ENCODE measurements at places on chromosomes 2 and 18.

- DNase-seq = peak; percentile 6
These were observed 32.6 kb downstream of the MRPL33 start for GRCh38 chr2:27804146-27804545.

DNA sequence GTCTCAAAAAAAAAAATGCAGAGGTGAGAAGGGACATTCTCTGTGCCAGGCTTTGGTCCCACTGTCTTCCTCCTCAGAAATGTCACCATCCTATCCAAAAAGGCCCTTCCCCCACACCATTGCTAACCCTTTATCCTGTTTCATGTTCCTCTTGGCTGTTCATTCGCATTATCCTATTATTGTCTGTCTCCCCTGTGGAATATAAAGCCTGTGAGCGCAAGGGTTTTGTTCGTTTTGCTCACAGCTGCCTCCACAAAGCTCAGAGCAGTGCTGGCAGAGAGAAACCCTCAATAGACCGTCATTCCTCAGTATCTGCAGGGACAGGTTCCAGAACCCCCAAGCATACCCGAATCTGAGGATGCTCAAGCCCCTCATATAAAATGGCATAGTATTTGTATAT is 91.8 kb downstream of the LOXHD1 start:
- no peak for DNase-seq

GRCh38 chr18:59343926-59344325 is 15.1 kb downstream of the LMAN1 start:
- no peak for DNase-seq

- peak; percentile 49 for DNase-seq
These were observed 12.8 kb downstream of the TFPI start for GRCh38 chr2:187541086-187542085.

- no peak for DNase-seq
These were observed 139.8 kb downstream of the RPIA start for GRCh38 chr2:88831071-88831791.

DNA sequence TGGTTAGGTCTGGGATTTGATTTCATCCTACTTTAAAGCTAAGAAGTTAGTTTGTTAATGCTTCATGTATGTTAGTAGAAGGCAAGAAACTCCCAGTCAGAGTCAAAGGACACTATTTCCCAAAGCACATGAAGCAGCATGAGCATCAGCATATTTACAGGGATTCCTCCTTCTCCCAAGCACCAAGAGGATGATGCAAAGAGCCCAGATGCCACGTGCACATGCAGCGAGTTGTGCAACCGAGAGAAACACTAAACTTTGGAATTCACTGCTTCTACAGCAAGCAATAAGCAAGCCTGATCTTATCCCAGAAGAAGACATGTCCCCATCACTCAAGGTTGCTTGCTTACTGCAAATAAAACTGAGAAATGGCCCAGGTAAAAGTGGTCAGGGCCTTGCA is 32.5 kb downstream of the CPO start:
- DNase-seq = peak; percentile 47

DNA sequence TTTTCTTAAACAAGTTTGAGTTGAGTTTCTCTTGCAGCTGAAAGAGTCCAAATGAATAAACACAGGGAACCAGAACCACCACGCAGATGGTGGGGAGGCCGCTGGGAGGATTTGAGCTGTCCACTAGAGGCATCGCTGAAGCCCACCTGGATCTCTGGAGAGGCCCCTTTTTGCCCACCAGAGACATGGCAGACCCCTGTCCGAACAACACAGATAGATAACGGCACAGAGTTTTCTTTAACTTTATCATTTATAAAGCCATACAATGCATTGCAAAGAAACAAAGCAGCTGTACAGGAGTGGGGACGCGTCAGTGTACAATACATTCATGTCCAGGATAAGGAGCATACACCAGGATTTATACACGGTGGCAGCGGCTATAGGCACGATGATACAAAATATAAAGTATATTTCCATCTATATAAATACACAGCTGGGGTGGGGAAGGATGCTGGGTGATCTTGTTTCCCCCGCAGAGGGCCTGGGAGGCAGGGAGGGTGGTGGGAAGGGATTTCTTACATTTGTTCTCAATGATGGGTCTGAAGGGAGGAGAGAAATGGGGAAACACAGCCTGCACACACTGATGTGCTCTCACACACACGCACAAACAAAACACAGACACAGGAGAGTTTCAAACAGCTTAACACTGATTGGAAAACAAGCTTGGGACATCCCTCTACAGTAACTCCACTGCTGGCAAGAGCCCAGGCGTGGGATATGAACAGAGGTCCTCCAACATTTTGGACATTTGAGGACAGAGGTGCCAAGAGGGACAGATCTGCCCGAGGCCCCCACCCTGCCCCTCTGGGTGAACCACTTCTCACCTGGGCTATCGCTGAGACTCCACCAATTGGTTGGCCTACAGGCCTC is 203.0 kb downstream of the TNS1 start:
- no peak for DNase-seq

DNA sequence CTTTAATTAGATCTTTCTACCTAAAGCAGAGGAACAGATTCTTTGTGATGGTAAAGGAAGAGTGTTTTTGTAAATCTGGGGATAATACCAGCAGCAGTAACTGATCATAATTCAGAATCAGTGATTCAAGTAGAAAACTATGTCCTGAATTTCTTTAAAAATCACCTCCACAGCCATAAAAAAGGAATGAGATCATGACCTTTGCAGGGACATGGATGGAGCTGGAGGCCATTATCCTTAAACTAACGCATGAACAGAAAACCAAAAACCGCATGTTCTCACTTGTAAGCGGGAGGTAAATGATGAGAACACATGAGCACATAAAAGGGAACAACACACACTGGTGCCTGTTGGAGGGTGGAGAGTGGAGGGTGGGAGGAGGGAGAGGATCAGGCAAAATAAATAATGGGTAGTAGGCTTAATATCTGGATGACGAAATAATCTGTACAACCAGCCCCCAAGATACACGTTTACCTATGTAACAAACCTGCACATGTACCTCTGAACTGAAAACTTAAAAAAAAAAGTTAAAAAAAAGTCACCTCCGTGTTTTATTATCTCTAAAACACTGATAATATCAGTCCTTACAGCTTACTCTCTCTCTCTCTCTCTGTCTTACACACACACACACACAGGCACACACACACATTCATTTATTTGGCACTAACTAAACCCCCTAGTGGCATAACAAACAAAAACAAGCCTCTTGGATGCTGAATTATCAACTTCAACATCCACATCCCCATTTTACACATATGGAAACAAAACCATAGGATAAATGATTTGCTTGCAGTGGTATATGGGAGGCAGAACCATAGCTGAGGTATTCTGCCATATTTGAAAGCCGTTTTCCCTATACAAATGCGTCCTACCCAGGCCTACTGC is 1.4 kb downstream of the TM4SF20 start:
- no peak for DNase-seq

DNA sequence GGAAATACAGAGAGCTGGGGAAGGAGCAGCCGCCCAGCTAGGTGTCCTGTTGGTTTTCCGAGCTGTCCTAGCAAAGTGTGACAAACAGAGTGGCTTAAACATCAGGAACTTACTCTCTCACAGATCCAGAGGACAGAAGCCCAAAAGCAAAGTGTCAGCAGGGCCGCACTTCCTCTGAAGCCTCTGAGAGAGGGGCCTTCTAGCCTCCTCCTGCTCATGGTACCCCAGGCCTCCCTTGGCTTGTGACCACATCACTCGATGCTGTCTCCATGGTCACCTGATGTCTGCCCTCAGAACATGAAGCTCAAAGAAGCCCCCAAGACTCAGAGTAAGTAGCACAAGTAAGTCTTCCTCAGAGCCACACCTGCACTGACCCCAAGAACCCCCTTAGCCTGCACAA is 650.5 kb upstream of the ID2 start:
- DNase-seq = no peak

- no peak for DNase-seq
These were observed 32.8 kb downstream of the TRIP12 start for GRCh38 chr2:229889023-229889422.

- no peak for DNase-seq
These were observed 47.3 kb upstream of the ODC1 start for GRCh38 chr2:10495311-10495987.

- no peak for DNase-seq
These were observed 156.8 kb downstream of the CELF4 start for GRCh38 chr18:37408676-37409265.

DNA sequence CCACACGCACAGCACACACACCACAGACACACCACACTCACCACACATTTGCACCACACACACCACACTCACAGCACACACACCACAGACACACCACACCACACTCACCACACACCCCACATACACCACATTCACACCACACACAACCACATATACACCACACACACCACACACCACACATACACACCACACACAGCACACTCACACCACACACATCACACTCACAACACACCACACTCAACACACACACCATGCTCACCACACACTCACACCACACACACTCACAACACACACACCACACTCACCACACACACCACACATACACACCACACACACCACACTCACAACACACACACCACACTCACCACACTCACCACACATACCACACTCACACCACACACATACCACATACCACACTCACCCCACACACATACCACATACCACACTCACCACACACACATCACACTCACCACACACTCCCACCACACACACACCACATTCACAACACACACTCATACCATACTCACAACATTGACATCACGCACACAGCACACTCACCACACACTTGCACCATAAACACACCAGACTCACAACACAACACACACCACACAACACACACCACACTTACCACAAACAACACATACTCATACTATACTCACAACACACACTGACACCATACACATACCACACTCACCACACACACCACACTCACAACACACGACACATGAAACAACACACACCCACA is 60.0 kb downstream of the SDC1 start:
- DNase-seq = no peak

- DNase-seq = no peak
These were observed 558.0 kb downstream of the STK39 start for GRCh38 chr2:167689444-167689843.

DNA sequence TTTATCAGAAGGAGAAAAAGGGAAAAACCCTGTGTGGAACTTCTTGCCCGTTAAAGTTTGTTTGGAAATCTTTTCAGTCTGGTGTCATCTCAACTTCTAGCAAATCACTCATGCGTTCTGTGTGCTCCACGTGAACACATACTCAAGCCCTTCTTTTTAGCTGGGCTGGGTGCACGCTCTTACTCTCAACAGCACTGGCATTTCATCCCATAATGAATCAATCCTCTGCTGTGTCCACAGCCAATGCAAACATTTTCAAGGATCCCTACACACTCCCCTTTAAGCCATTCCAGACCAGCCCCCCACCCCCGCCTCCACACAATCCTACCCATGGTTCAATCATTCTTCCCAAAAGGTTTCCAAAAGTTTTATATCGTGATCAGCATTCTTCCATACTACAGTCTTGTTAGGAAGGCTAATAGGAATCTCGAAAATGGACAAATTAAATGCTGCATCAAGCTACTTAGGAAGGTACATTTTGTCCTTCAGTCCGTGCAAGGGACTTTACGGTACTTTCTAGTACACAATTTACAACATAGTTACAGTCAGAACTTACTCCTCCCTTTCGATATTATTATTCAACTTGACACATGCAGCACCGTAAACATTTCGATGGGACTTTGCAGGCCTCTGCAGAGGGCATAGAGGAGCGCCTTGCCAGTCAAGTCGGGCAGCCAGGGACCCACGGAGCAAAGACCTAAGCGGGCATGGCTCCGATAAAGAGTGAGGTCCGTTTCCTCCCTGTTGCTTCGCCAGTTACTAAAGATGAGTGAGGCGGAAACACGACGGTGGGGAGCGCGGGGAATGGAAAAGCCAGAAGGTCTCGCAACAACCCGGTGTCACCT is 1.4 kb downstream of the PTGR3 start:
- no peak for DNase-seq

- no peak for DNase-seq
These were observed 6.8 kb downstream of the AGPS start for GRCh38 chr2:177399376-177399775.

DNA sequence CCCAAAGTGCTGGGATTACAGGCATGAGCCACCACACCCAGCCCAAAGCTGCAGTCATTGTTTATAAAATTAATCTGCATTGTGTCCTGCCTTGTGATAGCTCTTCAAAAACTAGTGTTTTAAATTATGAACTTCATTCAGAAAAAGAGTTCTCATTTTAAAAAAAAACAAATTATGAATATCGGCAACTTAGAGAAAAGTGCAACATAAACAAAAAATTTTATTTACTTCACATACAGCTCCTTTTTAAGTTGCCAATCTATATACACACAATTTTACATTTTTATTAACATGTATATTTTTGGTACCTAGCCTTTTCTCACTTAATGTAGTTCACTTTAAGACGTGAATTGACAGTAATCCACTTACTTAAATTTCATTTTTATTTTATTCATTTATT is 46.9 kb downstream of the GEMIN6 start:
- DNase-seq = no peak

- no peak for DNase-seq
These were observed 81.8 kb downstream of the MBD5 start for GRCh38 chr2:148102641-148103040.

DNA sequence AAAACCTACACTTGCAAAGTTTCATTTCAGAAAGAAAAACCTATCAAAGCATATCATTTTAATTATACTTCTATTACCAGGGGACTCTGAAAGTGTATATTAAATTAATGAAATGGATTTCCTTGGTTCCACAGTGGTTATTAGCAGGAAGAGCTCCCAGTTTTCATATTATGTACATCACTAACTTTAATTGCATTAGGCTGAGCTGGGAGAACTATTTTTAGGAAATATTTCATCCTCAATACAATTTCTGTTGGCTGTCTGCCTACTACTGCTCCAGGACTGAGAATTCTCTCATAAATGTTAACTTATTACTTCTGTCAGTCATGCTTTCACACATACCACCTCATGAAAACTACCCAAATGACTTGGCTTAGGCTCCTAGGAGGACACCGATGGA is 301.4 kb downstream of the CMPK2 start:
- DNase-seq = no peak

- DNase-seq = no peak
These were observed 2.5 kb upstream of the MAT2A start for GRCh38 chr2:85536479-85536878.

- no peak for DNase-seq
These were observed 187.5 kb downstream of the TWIST2 start for GRCh38 chr2:239035361-239035814.

- no peak for DNase-seq
These were observed 8.6 kb downstream of the CYS1 start for GRCh38 chr2:10071595-10071994.

- no peak for DNase-seq
These were observed 359.6 kb upstream of the MC4R start for GRCh38 chr18:60732143-60732542.

GRCh38 chr2:67437114-67437513 is 40.0 kb downstream of the ETAA1 start:
- no peak for DNase-seq

Data from AG04450 (cell line).